ENCODE measurements at places on chromosomes 4 and X.

DNA sequence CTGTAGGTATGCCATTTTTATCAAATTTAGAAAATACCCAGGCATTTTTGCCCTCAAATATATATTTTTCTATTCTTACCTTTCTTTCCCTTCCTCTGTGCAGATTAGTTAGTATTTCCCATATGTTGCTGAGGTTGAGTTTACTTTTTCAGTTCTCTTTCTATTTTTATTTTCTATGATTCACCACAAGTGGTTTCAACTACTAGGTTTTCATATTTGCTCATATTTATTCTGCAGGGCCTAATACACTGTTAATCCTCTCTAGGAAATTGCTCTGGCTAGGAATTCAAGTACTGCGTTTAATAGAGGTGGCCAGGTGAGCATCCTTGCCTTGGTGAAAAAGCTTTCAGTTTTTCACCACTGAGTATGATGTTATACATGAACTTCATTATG, 1535.3 kb upstream of the PCDH10 start:
- no peak for DNase-seq

- no peak for DNase-seq
Measured at GRCh38 chr4:160848901-160849760, 1314.7 kb downstream of the FSTL5 start.

DNA sequence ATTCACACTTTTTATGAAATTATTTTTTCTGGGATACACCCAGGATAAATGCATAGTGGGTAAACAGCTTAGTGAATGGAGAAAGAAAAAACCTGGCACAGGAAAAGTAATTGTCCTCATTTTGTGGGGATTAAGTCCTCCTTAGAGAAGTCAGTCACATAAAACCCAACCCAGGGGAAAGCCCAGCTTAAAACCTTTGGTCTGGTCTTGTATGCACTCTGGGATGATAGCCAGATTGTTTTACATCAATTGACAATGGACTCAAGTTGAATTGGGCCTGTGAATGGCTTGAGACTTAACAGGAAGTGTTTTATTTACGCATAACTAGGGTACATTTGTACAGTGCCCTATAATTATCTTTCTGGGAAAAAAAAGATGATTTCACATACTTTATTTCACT, 561.3 kb upstream of the GRIA3 start:
- DNase-seq: no peak

- DNase-seq: no peak
Measured at GRCh38 chr4:81807386-81807785, 335.7 kb upstream of the RASGEF1B start.

Data from right kidney (tissue), 9 donors.